ENCODE measurements at places on chromosomes 7 and 10. TPM values are rescaled to one million over a fixed set of nuclear protein-coding genes. Genes with fewer than 3 reads are reported as not detected.

The HOXA1 gene
- total RNA-seq, result 0.31 TPM

- no peak for DNase-seq
Measured at GRCh38 chr7:36360244-36360643, 29.4 kb upstream of the ANLN start.

DNA sequence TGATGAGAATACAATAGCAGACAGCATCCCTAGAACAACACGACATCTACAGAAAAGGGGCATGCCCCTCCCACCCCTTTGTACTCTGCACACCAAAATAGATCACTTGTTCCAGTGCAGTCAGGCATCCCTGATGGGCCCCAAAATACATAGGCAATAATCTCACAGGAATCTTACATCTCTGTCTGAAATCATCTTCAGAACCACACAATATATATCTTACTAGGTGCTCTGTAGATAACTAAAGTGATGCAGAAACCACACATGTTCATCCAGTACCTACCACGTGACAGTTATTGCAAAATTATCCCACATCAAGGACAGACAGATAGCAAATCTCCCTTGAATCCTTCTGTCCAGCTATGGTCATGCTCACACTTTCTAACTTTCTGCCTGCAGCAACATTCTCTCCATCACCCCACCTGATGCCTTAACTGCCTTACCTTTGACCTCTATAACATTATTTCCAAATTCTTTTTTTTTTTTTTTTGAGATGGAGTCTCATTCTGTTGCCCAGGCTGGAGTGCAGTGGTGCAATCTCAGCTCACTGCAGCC, 30.7 kb downstream of the ST8SIA6 start:
- no peak for DNase-seq

- DNase-seq, result no peak
Measured at GRCh38 chr7:23712368-23713284, 2.6 kb downstream of the STK31 start.

The CALML3 gene
- total RNA-seq, result not detected

The AGR3 gene
- total RNA-seq, result not detected

All from CD8-positive, alpha-beta memory T cell (primary cell).